Activated CD4-positive, alpha-beta T cell treated with anti-CD3 and anti-CD28 coated beads, Interleukin-2, amount 50 U/mL, for 1 hour (primary cell): ENCODE measurements at places on chromosomes 7 and 10.

- DNase-seq, result no peak
These were observed 71.7 kb downstream of the MYL10 start for GRCh38 chr7:101557421-101557820.

GRCh38 chr10:58404001-58404400 is 18.8 kb downstream of the TFAM start:
- DNase-seq, result no peak

DNA sequence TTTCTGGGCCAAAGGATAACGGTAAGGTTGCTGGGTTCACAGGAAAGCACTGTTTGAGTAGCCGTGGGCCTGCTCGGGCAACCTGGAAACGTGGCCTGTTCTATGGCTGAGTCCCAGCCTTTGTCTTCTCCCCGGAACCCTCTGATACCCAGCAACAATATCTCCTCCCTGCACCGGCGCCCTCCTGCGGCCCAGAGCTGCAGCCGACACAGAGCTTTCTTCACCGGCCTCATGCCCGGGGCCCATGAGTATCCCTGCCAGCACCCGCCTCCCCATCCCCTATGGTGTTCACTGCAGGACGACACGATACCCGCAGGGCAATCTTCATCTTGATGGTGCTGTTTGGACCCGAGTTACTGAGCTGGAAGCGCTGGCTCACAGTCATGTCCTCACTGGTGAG is 38.6 kb upstream of the NCAPG2 start:
- no peak for DNase-seq

GRCh38 chr10:80814147-80814652 is 276.5 kb downstream of the SH2D4B start:
- DNase-seq, result no peak

DNA sequence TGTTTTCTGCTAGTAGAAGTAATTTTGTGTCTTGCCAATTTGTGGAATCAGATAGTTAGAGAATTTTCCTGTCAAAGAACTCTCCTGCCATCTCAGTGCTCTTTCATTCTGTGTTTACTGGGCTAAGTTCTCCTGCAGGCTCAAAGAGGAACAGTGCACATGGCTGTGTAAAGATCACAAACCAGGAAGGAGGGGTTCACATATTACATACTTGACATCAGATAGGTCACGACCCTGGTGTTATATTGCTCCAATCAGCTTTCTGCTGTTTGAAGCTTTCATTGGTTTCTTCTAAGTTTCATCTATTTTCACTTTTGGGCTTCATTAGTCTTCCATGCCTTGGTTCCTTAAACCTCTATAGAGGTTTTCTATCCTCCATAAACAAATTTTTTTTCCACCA is 13.5 kb upstream of the ELMO1 start:
- no peak for DNase-seq

DNA sequence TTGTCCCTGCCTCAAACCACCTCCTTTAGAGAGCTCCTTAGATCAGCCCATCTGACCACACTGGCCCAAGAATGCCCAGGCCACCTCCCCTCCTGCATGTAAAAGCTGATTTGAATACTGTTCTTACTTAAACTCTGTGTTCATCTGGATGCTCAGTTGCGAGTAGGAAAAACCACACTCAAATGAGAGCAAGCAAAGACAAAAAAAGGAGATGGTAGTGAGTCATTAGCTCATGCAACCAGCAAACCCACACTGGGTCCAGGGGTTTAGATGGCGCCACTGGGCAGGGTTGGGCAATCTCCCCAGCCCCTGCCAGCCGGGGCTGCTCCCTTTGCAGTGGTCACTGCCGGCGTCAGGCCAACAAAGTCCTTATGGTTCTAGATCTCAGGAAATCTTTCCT is 32.7 kb downstream of the TSPAN15 start:
- no peak for DNase-seq

DNA sequence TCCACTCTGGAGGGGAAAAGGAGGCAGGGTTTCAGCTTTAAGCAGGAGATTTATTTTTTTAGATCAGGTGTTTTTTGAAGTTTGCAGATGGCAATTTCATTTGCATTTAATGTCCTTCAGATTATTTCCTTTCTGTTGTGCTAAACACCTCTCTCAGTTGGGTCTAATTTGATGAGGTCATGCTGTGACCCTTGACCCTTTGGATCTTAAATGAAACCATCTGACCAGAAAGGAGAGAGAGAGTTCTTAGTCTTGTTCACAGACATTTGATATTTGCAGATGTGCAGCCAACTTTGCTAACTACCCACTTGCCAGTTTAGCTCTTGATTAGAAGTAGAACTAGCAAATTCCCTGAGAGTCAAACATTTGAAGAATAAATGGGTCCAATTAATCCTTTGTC is 101.5 kb upstream of the RAB11FIP2 start:
- DNase-seq, result no peak

DNA sequence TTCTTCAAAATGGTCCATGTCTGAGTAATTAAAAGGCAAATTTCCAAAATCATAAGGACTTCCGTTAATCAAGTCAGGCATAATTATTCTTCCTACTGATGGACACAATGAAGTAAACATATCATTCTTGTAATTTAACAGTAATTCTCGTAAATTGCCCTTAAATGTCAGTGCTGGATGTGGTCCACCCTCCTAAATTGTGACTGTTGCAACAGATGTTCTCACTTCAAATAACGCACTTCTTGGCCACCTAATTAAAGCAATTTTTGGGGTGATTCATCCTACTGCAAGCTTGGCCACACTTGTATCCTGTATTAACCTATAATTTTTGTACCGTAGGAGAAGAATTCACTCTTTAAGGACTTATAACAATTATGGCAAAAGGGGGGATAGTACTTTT is 1.9 kb downstream of the COL1A2 start:
- DNase-seq, result no peak

DNA sequence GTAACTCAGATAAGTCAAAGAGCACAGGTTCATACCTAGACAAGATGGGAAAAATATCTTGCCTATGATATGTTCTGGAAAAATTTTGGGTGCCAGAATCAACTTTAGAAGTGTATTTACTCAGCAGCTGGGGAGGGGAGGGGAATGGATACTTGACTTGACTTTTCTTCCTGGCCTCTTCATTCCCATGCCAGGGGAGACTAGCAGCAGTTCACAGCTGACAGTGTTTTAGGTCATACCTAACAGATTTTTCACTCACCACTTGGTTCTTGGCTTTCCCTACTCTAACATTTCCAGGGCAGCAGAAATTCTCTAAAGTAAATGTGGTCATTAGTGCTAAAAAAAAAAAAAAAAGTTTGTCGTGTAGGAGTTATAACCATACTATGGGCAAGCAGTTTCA is 46.3 kb downstream of the TAS2R16 start:
- no peak for DNase-seq

DNA sequence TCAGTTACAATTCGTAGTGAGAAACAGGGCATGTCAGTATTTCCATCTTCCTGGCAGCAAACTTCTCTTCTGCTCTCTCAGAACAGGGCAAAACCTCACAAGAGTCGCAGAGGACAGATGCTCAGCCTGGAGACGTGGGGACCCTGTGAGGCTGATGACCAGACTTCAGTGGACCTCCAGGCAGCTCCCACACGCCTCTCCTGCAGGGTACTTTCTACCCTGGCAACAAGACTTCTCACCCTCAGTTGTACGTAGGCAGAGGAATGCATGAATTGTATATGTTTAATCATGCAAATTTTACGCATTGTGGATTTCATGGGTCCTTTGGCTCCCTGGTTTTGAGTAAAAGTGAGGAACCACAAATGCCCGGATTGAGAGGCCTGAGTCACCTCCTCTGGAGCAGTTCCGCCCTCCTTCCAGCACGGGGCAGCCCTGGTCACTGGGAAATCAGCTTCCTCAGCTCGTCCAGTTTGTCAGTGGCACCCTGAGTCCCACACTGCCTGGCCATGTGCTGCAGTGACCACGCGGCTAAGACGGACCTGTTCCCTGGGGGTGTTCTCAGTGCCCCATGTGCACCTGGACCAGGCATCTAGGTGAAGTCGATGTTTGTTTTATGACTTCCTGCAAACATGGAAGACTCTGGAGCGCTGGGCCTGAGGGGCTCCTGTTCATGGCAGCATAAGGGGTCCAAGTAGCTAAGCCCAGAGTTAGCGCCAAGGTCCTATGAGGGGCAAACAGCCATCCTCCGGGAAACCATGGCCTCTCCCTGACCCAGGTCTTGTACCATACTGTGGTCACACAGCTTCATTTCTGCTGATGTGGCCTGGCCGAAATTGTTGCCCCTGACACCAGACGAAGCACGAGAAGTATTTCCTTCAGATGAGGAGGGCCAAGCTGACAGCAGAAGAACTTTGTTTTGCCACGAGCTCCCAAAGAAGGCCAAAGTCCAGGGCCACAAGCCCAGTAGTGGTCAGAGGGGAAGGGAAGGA is 165.1 kb downstream of the TNS3 start:
- no peak for DNase-seq

- no peak for DNase-seq
These were observed 51.5 kb upstream of the OSBPL3 start for GRCh38 chr7:25031432-25031831.

GRCh38 chr10:117960345-117960935 is 86.3 kb downstream of the RAB11FIP2 start:
- DNase-seq, result no peak

DNA sequence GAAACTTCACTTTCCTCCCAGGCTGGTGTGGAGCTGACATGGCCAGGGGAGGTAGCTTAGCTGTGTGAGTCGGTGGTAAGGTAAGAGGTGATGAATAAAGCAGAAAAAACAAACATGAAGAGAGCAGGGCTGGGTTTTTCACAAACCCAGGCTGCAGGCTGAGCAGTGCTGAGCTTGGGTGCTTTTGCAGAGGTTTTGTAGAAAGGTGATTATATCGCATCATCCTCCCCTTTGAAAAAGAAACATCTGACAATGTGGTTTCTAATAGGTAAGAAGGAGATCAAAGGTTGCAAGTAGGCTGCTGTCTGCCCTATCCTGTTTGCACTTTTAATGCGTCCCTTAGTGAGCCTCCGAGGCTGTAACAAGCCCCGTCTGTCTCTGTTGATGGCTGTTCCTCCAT is 69.6 kb upstream of the GRM8 start:
- DNase-seq, result no peak

DNA sequence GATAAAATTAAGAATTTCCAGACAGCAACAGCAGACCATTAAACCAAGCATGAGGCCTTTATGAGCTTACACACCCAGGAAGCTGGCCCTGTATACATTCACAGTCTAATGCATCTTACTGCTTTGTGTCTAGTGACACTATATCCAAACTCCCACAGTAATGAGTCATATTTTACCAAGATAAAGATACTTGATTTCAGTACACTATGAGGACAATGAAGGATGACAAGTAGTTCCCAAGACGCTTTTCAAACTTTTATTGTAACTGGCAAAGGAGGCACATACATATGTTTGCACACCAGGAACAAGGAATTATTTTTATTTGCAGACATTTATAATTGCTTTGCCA is 148.0 kb downstream of the TSPAN12 start:
- no peak for DNase-seq

- no peak for DNase-seq
These were observed 29.7 kb downstream of the PARP12 start for GRCh38 chr7:140033036-140033435.

- no peak for DNase-seq
These were observed 19.2 kb downstream of the BTBD16 start for GRCh38 chr10:122290334-122290733.

GRCh38 chr7:105188201-105188600 is 174.2 kb downstream of the KMT2E start:
- DNase-seq, result no peak

DNA sequence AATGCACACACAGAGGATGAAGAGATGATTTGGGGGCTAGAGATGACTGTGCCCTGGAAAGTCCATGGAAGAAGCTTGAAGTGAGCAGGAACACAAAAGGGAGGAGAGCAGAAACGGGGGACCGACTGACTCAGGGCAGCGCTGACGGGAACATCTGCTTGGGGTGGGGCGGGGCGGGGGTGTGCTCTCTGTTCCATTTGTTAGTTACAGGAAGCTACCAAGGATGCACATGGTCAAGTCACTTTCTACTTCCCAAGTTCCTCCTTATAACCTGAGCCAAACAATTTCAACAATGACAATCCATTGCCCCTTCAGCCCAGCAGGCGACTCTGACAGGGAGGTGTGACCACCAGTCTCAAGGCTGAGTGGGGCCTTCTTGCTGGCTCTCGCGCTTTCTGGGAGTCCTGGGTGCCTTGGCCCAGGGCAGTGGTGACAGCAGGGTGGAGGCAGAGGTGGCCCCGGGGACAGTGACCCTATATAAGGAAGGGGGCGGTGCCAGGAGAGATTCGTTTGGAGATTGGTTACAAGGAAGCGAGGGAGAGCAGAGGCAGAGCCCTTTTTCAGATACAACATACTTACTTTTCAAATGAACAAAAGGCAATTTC is 39.6 kb downstream of the CLEC2L start:
- no peak for DNase-seq

- no peak for DNase-seq
These were observed 4.0 kb upstream of the ARMS2 start for GRCh38 chr10:122450353-122450990.

GRCh38 chr10:31242902-31243301 is 76.1 kb upstream of the ZEB1 start:
- peak; percentile 1 for DNase-seq

GRCh38 chr10:26540601-26541000 is 102.5 kb downstream of the APBB1IP start:
- no peak for DNase-seq
